ENCODE measurements at places on chromosomes 12 and 14. TPM values are rescaled to one million over a fixed set of nuclear protein-coding genes. Genes with fewer than 3 reads are reported as not detected.

The BDKRB1 gene
- not detected for total RNA-seq

The AMDHD1 gene
- 1.1 TPM for total RNA-seq

The KRT83 gene
- total RNA-seq = not detected

GRCh38 chr12:22543246-22544037, 900 bp downstream of the C2CD5 start:
- no peaks in the 10 kb centered on the region for H3K27me3 ChIP-seq
- peak overlapping the region; percentile 91 for H3K4me3 ChIP-seq
- peaks cover 10% of the 10 kb centered on the region for H3K4me1 ChIP-seq
- H3K36me3 ChIP-seq = no peaks in the 10 kb centered on the region
- peak overlapping the region; percentile 85 for H3K27ac ChIP-seq

- no peak overlapping the region for H3K27ac ChIP-seq
- H3K36me3 ChIP-seq = no peaks in the 10 kb centered on the region
- H3K4me1 ChIP-seq = peaks cover 36% of the 10 kb centered on the region
- H3K27me3 ChIP-seq = no peaks in the 10 kb centered on the region
Observed at GRCh38 chr12:78470354-78471195, 394.0 kb upstream of the SYT1 start.

DNA sequence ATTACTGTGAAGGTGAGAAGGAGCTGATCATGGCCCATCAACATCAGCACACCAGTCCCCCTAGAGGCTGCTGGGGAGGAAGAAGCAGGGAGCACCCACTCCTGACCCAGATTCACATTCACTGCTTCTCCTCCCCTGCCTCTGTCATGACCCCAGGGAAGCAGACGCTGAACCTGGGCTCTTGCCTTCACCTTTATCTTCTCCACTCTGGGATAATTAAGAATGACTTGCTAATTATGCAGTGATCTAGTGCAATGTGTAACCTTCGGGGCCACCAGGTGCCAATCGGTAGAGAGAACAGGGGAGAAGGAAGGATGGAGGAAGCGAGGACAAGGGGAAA, 44.4 kb upstream of the IQSEC3 start:
- no peak overlapping the region for H3K27ac ChIP-seq
- no peak for DNase-seq
- H3K27me3 ChIP-seq = no peaks in the 10 kb centered on the region
- H3K4me3 ChIP-seq = no peak overlapping the region
- peaks cover 10% of the 10 kb centered on the region for H3K4me1 ChIP-seq
- peaks cover 12% of the 10 kb centered on the region for H3K36me3 ChIP-seq

DNA sequence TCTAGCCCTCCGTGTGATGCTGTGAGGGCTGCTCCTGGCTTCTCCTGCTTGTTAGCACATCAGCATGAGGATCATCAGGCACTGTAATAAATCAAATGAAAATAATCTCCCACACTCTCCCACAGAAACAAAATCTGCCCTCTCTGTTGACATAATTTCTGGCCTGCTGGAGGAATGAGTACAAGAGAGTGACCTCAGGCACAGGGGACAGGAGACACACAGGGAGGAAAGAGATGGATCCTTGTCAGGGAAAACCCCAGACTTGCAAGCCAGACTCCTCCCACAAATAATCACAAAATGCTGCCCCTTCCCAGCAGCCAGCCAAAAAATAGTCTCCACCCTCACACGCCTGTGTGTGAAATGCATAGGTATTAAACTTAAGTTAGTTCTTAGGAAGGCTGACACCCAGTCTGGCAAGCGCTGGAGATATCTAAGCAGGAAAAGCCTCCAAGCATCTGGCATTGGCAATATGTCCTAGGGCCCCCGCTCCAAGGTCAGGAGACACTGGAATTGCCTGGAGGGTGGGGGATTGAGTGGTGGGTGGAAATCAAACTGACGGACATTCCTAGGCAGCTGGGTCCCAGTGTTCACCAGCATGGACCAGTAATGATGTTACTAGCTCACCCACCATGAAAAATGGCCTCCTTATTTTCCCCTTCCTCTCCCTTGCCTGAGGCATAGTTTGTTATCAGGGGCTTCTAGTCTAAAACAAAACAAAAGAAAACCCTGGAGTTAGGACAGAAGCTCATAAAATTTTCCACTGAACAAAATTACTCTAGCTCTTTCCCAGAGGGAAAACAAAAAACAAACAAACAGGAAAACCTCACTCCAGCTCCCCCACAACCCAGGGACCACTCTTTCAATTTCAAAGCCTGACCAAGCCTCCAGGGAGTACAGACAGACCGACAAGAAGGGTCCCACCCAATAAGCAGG, 22.0 kb downstream of the SMUG1 start:
- peaks cover 20% of the 10 kb centered on the region for H3K4me1 ChIP-seq
- H3K27ac ChIP-seq = no peak overlapping the region
- DNase-seq = no peak
- no peak overlapping the region for H3K4me3 ChIP-seq
- no peaks in the 10 kb centered on the region for H3K27me3 ChIP-seq

DNA sequence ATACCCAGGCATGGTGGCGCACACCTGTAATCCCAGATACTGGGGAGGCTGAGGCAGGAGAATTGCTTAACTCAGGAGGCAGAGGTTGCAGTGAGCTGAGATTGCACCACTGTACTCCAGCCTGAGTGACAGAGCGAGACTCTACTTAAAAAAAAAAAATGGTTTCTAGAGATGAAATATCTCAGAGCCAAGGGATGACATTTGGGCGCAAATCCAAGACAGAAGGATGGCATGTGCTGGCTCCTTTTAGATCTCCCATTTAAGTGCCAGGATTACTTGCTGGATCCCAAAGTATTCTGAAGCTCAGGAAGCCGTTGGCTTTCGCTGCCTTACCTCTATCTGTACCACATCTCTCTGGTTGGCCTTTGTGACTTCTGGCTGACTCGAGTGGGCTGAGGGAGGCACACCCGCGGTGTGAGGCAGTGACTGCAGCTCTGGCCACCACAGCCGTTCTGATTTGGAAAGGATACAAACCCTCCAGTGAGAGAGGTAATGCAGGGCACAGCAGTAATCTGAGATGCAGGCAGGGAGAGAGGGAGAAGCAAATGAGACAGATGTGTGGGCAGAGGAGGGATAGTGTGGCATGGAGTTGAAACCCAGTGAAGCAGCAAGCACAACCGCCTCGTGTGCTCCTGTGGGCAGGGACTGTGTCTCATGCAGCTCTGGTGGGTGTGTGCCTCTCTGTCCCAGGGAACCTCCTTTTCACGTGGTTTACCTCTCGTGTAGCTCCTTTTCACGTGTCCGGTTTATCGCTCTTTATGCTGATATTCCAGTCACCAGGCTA, 4.9 kb downstream of the B4GALNT3 start:
- H3K27ac ChIP-seq = no peak overlapping the region
- DNase-seq = no peak
- H3K36me3 ChIP-seq = no peaks in the 10 kb centered on the region
- H3K27me3 ChIP-seq = no peaks in the 10 kb centered on the region

DNA sequence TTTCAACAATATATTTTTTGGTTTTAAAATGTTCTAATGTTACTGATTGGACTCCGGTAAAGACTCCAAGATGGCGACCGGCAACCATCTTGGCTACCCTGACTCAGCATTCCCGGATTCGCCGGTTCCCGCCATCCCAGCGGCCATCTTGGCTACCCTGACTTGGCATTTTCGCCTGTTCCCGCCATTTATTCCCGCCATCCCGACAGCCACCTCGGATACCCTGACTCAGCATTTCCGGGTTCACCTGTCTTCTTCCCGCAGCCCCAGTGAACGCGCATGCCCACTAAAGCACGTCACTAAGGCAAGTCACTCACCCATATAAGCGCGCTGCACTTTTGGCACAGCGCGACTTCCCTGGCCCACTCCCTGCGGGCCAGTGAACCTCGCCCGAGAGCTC, 9.0 kb upstream of the LRFN5 start:
- peaks cover 8% of the 10 kb centered on the region for H3K4me1 ChIP-seq
- no peak overlapping the region for H3K4me3 ChIP-seq
- H3K36me3 ChIP-seq = no peaks in the 10 kb centered on the region
- H3K27ac ChIP-seq = no peak overlapping the region
- no peak for DNase-seq

- H3K4me1 ChIP-seq = no peaks in the 10 kb centered on the region
- H3K27me3 ChIP-seq = no peaks in the 10 kb centered on the region
- H3K36me3 ChIP-seq = no peaks in the 10 kb centered on the region
Observed at GRCh38 chr14:72543341-72543740, 350.6 kb downstream of the DPF3 start.

GRCh38 chr14:40623643-40624042, 983.0 kb upstream of the LRFN5 start:
- H3K27me3 ChIP-seq = no peaks in the 10 kb centered on the region
- peak; percentile 10 for DNase-seq
- no peak overlapping the region for H3K27ac ChIP-seq
- no peaks in the 10 kb centered on the region for H3K4me1 ChIP-seq

DNA sequence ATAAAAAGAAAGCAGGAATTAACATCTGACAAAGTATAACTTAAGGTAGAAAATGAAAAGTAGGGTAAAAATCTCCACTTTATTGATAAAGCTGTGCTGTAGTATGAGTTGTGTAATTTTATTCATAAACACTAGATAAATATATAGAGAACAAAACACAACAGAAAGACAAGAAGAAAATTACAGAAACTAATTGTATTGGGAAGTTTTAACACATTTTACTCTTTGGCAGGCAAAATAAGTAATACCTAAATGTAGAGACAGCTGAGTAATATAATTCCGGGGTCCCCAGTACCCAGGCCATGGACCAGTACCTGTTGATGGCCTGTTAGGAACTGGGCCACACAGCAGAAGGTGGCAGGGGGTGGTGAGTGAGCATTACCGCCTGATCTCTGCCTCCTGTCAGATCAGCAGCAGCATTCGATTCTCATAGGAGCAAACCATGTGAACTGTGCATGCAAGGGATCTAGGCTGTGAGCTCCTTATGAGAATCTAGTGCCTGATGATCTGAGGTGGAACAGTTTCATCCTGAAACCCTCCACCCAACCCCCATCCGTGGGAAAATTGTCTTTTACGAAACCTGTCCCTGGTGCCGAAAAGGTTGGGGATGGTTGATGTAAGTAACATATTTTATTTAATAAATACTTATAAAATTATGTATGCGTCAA, 84.4 kb upstream of the ETV6 start:
- no peak for DNase-seq
- H3K36me3 ChIP-seq = no peaks in the 10 kb centered on the region
- no peaks in the 10 kb centered on the region for H3K4me1 ChIP-seq
- no peak overlapping the region for H3K27ac ChIP-seq
- H3K27me3 ChIP-seq = no peaks in the 10 kb centered on the region
- no peak overlapping the region for H3K4me3 ChIP-seq

DNA sequence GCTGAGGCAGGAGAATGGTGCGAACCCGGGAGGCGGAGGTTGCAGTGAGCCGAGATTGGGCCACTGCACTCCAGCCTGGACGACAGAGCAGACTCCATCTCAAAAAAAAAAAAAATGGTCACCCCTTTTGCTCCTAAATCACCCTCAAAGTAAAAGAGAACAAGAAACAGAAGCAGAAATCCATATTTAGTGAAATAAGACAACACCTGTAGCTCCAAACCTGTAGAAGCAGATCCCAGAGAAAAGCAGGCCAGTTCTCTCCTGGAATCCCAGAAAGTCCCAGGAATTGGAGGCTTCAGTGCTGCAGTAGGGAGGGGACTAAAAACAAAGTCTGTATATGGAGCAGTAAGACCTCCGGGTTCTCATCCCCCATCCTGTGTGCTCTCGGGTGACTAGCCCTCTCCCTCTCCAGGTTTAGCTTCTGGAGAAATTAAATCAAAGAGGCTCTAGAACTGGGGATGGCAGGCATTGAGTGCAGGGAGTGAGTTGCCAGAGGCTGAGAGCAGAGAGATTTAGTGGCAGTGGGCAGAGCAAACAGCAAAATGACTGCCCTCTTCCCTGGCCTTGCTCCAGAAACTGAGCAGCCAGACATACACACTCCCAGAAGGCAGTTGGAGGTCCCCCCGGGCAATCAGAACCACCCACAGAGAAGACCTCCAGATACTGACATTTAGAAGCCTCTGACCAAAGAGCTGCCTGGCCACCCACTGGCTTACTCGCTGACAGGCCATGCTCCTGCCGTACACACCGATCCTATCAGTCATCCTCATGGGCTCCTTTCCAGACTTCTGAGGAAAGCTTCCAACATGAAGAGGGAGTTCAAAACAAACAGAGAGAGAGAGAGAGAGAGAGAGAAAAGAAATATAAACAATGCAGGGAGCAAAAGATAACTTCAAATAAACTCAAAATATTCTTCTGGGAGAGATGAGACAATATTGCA, 6.3 kb upstream of the MLXIP start:
- peak; percentile 39 for DNase-seq
- no peak overlapping the region for H3K27ac ChIP-seq
- H3K4me1 ChIP-seq = peaks cover 9% of the 10 kb centered on the region
- no peaks in the 10 kb centered on the region for H3K36me3 ChIP-seq

- H3K4me1 ChIP-seq = no peaks in the 10 kb centered on the region
- H3K27ac ChIP-seq = no peak overlapping the region
Observed at GRCh38 chr12:110965574-110965973, 45.2 kb upstream of the MYL2 start.
